Esophagus squamous epithelium (tissue), 5 donors: ENCODE measurements at places on chromosomes 7 and 10.

GRCh38 chr10:18608596-18608995 lies 42.8 kb downstream of the NSUN6 start:
- no peak overlapping the region for H3K27ac ChIP-seq
- peaks cover 6% of the 10 kb centered on the region for H3K36me3 ChIP-seq
- H3K27me3 ChIP-seq: no peaks in the 10 kb centered on the region
- DNase-seq: no peak
- H3K4me3 ChIP-seq: no peak overlapping the region
- peaks cover 9% of the 10 kb centered on the region for H3K4me1 ChIP-seq

DNA sequence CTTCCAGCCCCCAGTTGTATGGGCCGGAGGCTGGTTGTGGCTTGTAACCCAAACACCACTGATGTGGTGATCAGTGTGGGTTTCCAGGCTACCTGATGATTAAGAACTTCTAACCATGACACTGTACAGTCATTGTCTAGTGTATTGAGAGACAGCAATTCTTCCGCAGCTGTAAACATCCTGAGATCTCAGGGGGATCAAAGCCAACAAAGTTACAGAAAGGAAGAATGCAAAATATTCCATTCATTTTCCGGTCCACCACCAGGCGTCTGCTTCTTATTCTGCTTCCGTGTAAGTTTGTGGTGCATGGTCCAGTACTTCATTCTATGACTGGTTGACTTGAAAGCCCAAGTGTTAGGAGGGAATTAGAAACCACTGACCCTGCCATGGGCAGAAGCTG lies 10.3 kb upstream of the GLI3 start:
- no peaks in the 10 kb centered on the region for H3K36me3 ChIP-seq
- H3K4me1 ChIP-seq: no peaks in the 10 kb centered on the region
- H3K27ac ChIP-seq: no peak overlapping the region
- H3K27me3 ChIP-seq: no peaks in the 10 kb centered on the region

GRCh38 chr10:10623958-10624566 lies 393.6 kb upstream of the CELF2 start:
- no peak overlapping the region for H3K27ac ChIP-seq
- no peak for DNase-seq
- H3K27me3 ChIP-seq: no peaks in the 10 kb centered on the region
- no peaks in the 10 kb centered on the region for H3K36me3 ChIP-seq
- no peak overlapping the region for H3K4me3 ChIP-seq

GRCh38 chr10:132627666-132628531 lies 90.3 kb downstream of the INPP5A start:
- H3K4me3 ChIP-seq: peak overlapping the region; percentile 34
- H3K4me1 ChIP-seq: peaks cover 84% of the 10 kb centered on the region
- DNase-seq: no peak
- H3K27ac ChIP-seq: peak overlapping the region; percentile 51

- H3K4me1 ChIP-seq: peaks cover 5% of the 10 kb centered on the region
- H3K27ac ChIP-seq: no peak overlapping the region
- H3K36me3 ChIP-seq: no peaks in the 10 kb centered on the region
- no peak for DNase-seq
- no peaks in the 10 kb centered on the region for H3K27me3 ChIP-seq
These were observed 83.8 kb downstream of the EBLN1 start for GRCh38 chr10:22133749-22134624.

GRCh38 chr10:71476228-71477011 lies 79.7 kb downstream of the CDH23 start:
- H3K4me1 ChIP-seq: peaks cover 6% of the 10 kb centered on the region
- peaks cover 5% of the 10 kb centered on the region for H3K27me3 ChIP-seq
- H3K4me3 ChIP-seq: no peak overlapping the region
- no peak overlapping the region for H3K27ac ChIP-seq

- no peak overlapping the region for H3K4me3 ChIP-seq
- H3K4me1 ChIP-seq: no peaks in the 10 kb centered on the region
- no peaks in the 10 kb centered on the region for H3K36me3 ChIP-seq
- H3K27me3 ChIP-seq: no peaks in the 10 kb centered on the region
These were observed 39.2 kb upstream of the CARD11 start for GRCh38 chr7:3082831-3083230.

DNA sequence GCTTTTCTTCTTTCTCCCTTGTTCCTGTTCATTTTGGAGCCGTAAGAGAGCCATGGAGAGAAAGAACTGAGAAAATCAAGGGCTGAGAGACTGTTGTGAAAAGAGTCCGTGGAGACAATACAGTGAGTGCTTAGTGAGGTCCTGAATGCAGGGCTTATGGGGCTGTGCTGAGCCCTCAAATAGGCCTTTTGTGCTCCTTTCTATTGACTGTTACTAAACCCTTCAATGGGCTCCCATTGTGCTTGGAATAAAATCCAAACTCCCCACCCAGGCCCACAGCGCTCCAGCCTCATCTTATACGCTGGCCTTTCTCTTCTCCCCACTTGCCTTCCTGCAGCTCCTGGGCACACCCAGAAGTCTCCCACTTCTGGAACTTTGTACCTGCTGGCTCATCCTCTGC lies 243.1 kb upstream of the HABP2 start:
- H3K4me3 ChIP-seq: no peak overlapping the region
- no peaks in the 10 kb centered on the region for H3K36me3 ChIP-seq
- H3K27me3 ChIP-seq: no peaks in the 10 kb centered on the region
- DNase-seq: no peak
- H3K4me1 ChIP-seq: no peaks in the 10 kb centered on the region

- H3K27ac ChIP-seq: no peak overlapping the region
- no peaks in the 10 kb centered on the region for H3K4me1 ChIP-seq
- DNase-seq: no peak
These were observed 54.9 kb upstream of the NAMPT start for GRCh38 chr7:106339513-106340246.

- no peaks in the 10 kb centered on the region for H3K27me3 ChIP-seq
- DNase-seq: no peak
- H3K4me3 ChIP-seq: no peak overlapping the region
- no peak overlapping the region for H3K27ac ChIP-seq
- peaks cover 25% of the 10 kb centered on the region for H3K4me1 ChIP-seq
These were observed 9.5 kb upstream of the TNRC18 start for GRCh38 chr7:5433181-5433580.

DNA sequence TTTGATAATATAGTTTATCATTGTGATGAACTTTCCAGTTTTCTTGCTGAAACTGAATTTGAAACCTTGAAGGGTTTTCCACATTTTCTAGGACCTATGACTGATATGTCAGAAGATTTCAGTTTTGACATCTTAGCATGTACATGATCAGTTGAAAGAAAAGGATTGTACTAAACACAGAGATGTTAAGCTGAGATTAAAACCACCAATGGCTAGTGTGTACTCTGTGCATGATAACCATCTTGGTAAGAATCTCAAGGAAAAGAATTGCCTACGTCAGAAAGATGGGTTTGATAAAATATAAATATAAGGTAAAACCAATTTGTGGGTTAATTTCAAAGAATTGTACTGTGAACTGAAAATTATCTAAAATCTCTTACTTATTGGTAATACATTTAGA lies 776.4 kb downstream of the GATA3 start:
- H3K27me3 ChIP-seq: no peaks in the 10 kb centered on the region
- no peak overlapping the region for H3K4me3 ChIP-seq
- H3K4me1 ChIP-seq: no peaks in the 10 kb centered on the region
- H3K27ac ChIP-seq: no peak overlapping the region

DNA sequence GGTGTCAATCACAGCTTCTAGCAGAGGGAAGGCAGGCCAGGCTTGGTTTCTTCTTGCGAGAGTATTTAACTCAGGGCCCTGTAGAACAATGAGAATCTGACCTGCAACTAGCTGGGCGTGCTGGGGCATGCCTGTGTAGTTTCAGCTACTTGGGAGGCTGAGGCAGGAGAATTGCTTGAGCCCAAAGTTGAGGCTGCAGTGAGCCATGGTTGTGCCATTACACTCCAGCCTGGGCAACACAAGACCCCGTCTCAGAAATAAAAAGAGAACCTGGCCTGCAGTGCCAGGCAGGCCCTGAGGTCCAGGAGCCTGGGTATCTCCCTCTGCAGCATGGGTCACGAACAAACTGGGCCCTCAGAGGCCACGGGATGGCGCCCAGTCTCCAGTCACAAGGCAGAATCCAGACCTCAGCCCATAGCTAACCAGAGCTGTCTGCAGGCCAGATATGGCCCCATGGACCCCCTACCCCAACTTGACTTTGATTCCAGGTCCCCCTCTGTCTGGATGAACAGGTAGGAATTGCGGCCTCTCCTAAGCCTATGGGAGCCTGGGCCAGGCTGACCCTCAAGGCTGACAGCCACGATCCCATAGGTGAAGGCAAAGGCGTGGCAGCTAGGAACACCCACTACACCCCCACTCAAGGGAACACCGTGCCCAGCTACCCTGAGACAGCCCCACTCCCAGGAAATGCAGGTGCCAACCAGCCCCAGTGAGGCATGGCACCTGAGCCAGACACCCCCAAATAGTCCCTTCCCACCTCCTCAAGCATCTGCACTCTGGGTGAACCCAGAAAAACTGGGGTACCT lies 102.7 kb upstream of the TNRC18 start:
- DNase-seq: no peak
- H3K4me1 ChIP-seq: peaks cover 42% of the 10 kb centered on the region
- H3K36me3 ChIP-seq: peaks cover 55% of the 10 kb centered on the region
- no peaks in the 10 kb centered on the region for H3K27me3 ChIP-seq
- peak overlapping the region; percentile 4 for H3K4me3 ChIP-seq
- H3K27ac ChIP-seq: peak overlapping the region; percentile 65

DNA sequence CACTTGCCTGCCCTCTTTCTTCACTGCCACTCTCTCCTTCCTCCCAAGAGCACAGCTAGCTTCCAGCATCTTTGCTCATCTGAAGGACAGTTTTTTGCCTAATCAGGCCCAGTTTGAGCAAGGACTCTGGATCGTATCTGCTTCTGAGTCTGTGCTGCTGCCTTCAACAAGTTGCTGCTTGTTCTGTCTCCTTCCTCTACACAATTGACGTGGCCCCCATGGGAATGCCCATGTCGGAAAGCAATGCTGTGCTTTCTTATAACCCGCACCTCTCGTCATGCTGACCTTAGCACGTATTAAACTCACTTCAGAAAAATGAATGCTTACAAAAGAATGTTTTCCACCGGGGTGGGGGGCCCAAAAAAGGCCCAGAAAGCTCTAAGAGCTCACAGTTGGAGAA lies 324.7 kb upstream of the C7orf33 start:
- H3K36me3 ChIP-seq: no peaks in the 10 kb centered on the region
- H3K27me3 ChIP-seq: no peaks in the 10 kb centered on the region
- no peak overlapping the region for H3K27ac ChIP-seq
- H3K4me3 ChIP-seq: no peak overlapping the region
- DNase-seq: no peak

DNA sequence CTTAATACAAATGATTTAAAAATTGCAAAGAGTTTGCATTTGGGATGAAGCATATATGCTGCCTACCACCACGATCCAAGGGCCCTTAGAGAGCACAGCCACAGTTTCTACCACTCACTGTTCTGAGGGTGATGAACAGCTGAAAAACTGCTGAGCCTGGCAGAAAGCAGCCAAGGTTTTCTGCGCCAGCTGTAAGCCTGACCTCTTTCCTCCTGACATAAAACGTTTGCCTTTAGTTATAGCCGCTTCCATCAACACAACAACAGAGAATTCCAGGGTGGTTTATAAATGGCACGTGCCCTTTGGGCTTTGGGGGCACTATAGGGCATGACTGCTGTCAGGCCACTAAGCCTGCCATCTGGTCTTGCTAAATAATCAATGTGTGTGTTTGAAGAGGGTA lies 222.8 kb downstream of the RELN start:
- H3K4me1 ChIP-seq: no peaks in the 10 kb centered on the region
- H3K4me3 ChIP-seq: no peak overlapping the region
- no peaks in the 10 kb centered on the region for H3K27me3 ChIP-seq
- no peak overlapping the region for H3K27ac ChIP-seq

- DNase-seq: no peak
- peak overlapping the region; percentile 61 for H3K27ac ChIP-seq
- peaks cover 49% of the 10 kb centered on the region for H3K4me1 ChIP-seq
- no peaks in the 10 kb centered on the region for H3K27me3 ChIP-seq
These were observed 5.7 kb downstream of the ELN start for GRCh38 chr7:74033372-74034311.

GRCh38 chr10:17435187-17435586 lies 19.2 kb downstream of the ST8SIA6 start:
- H3K27ac ChIP-seq: no peak overlapping the region
- no peak for DNase-seq
- no peaks in the 10 kb centered on the region for H3K27me3 ChIP-seq
- no peaks in the 10 kb centered on the region for H3K4me1 ChIP-seq
- no peaks in the 10 kb centered on the region for H3K36me3 ChIP-seq
- H3K4me3 ChIP-seq: no peak overlapping the region

DNA sequence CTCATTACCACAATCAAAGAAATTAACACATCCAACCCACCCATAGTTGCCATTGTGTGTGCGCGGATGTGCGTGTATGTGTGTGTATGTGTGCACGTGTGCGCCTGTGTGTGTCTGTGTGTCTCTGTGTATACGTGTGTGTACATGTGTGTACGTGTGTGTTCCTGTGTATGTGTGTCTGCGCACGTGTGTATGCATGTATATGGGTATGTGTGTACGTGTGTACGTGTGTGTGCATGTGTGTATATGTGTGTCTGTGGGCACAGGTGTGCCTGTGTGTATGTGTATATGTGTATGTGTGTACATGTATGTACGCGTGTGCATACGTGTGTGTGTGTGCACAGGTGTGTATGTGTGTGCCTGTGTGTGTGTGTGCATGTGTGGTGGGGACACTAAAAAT lies 48.9 kb downstream of the EGFR start:
- no peak overlapping the region for H3K27ac ChIP-seq
- H3K4me1 ChIP-seq: peaks cover 74% of the 10 kb centered on the region
- no peak overlapping the region for H3K4me3 ChIP-seq
- H3K36me3 ChIP-seq: no peaks in the 10 kb centered on the region

- no peak overlapping the region for H3K27ac ChIP-seq
- no peaks in the 10 kb centered on the region for H3K36me3 ChIP-seq
- peaks cover 9% of the 10 kb centered on the region for H3K4me1 ChIP-seq
- no peak overlapping the region for H3K4me3 ChIP-seq
- H3K27me3 ChIP-seq: no peaks in the 10 kb centered on the region
These were observed 46.0 kb downstream of the RNF133 start for GRCh38 chr7:122652876-122653275.

- H3K4me1 ChIP-seq: peaks cover 10% of the 10 kb centered on the region
- DNase-seq: no peak
- H3K4me3 ChIP-seq: no peak overlapping the region
- no peaks in the 10 kb centered on the region for H3K27me3 ChIP-seq
- H3K36me3 ChIP-seq: no peaks in the 10 kb centered on the region
These were observed 62.5 kb downstream of the CSGALNACT2 start for GRCh38 chr10:43200538-43201390.

DNA sequence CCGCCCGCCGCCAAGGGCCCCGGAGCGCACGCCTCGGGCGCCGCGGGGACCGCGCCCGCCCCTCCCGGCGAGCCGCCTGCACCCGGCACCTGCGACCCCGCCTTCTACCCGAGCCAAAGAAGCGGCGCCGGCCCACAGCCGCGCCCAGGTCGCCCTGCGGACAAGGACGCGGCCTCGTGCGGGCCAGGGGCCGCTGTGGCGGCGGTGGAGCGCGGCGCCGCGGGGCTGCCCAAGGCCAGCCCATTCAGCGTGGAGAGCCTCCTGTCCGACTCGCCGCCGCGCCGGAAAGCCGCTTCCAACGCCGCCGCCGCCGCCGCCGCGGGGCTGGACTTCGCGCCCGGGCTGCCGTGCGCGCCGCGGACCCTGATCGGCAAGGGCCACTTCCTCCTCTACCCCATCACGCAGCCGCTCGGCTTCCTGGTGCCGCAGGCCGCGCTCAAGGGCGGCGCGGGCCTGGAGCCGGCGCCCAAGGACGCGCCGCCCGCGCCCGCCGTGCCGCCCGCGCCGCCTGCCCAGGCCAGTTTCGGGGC lies 3.5 kb downstream of the UNCX start:
- H3K27ac ChIP-seq: no peak overlapping the region
- peak overlapping the region; percentile 21 for H3K4me3 ChIP-seq
- DNase-seq: no peak
- peaks cover 70% of the 10 kb centered on the region for H3K27me3 ChIP-seq
- peaks cover 5% of the 10 kb centered on the region for H3K4me1 ChIP-seq
- H3K36me3 ChIP-seq: no peaks in the 10 kb centered on the region
